Activated B cell treated with CpG ODN at 0.5 μM for 24 hours (primary cell): ENCODE measurements at places on chromosomes 4 and X.

DNA sequence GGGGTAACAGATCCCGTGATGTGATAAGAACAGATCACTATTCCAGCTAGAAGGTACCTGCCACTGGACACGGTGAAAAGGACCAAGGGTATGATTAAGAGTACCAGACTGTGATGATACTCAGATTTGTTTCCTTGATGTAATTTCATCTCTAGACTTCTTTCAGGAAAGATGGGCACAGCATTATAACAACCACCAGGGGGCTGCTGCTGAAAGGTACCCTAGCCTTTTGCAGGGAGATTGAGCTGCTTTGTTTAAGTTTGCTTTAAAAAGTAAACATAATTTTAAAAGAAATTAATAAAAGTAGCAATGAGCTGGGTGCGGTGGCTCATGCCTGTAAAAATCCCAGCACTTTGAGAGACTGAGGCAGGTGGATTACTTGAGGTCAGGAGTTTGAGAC lies 145.4 kb downstream of the EMCN start:
- no peaks in the 10 kb centered on the region for H3K4me1 ChIP-seq
- no peak overlapping the region for H3K27ac ChIP-seq
- H3K36me3 ChIP-seq, result no peaks in the 10 kb centered on the region
- no peaks in the 10 kb centered on the region for H3K27me3 ChIP-seq

- H3K4me3 ChIP-seq, result no peak overlapping the region
- peaks cover 3% of the 10 kb centered on the region for H3K4me1 ChIP-seq
- peaks cover 9% of the 10 kb centered on the region for H3K27me3 ChIP-seq
- no peak for DNase-seq
Observed at GRCh38 chr4:7758476-7758875, 181.2 kb downstream of the AFAP1 start.

GRCh38 chr4:15756361-15756861 lies 21.7 kb upstream of the CD38 start:
- peaks cover 34% of the 10 kb centered on the region for H3K4me1 ChIP-seq
- no peaks in the 10 kb centered on the region for H3K27me3 ChIP-seq
- no peak overlapping the region for H3K27ac ChIP-seq
- no peak for DNase-seq
- peak overlapping the region; percentile 44 for H3K4me3 ChIP-seq

DNA sequence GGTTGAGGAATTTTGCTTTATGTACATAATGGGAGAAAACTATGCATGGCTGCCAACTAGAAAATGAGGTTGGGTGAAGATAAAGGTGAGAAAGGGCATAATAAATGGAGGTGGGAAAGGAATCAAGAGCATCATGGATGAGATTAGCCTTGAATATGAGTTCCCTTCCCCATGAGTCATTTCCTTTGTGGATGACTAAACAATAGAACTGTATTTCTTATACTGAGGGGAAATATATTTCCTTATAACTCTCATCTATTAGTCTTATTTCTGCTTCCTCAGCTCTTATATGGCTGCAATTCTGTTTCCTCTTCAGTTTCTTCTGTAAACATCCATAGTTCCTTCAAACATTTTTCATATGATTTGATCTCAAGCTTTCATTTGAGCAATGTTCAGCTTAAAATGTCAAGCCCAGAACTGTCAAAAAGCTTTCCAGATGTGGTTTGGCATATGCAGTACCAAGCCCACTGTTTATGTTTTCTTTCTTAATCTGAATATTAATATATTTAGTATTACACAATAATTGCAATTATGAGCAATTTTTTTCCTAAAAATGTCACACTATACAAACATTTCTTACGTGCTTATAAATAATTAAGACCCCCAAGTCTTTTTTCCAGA lies 100.7 kb upstream of the GRPR start:
- no peak overlapping the region for H3K27ac ChIP-seq
- no peaks in the 10 kb centered on the region for H3K27me3 ChIP-seq
- H3K36me3 ChIP-seq, result no peaks in the 10 kb centered on the region
- no peak overlapping the region for H3K4me3 ChIP-seq
- no peak for DNase-seq

GRCh38 chr4:138389976-138390685 lies 148.0 kb upstream of the SLC7A11 start:
- H3K4me1 ChIP-seq, result peaks cover 4% of the 10 kb centered on the region
- no peak overlapping the region for H3K4me3 ChIP-seq
- H3K27me3 ChIP-seq, result no peaks in the 10 kb centered on the region
- H3K27ac ChIP-seq, result no peak overlapping the region

DNA sequence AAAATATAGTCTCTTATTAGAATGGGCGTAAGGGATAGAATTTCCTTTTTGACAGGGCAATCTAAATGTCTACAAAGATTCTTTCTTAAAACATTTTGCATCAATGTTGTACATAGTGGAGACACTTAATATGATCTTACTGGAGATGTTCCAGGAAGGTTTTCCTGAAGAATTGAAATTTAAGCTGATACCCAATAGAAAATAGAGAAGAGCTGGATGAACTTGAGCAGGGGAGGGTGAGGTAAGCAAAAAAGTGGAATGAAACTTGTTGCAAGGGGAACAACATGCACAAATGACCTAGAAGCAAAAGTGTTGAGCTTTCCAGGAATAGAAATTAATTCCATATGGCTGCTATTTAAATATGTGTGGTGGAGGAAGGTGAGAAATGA lies 19.7 kb downstream of the SLAIN2 start:
- H3K4me3 ChIP-seq, result no peak overlapping the region
- no peaks in the 10 kb centered on the region for H3K27me3 ChIP-seq
- no peak overlapping the region for H3K27ac ChIP-seq
- H3K4me1 ChIP-seq, result peaks cover 16% of the 10 kb centered on the region
- DNase-seq, result no peak

- H3K4me1 ChIP-seq, result peaks cover 13% of the 10 kb centered on the region
- no peaks in the 10 kb centered on the region for H3K36me3 ChIP-seq
- H3K4me3 ChIP-seq, result no peak overlapping the region
- H3K27me3 ChIP-seq, result peaks cover 5% of the 10 kb centered on the region
Observed at GRCh38 chr4:110518889-110519490, 43.0 kb downstream of the ENPEP start.

DNA sequence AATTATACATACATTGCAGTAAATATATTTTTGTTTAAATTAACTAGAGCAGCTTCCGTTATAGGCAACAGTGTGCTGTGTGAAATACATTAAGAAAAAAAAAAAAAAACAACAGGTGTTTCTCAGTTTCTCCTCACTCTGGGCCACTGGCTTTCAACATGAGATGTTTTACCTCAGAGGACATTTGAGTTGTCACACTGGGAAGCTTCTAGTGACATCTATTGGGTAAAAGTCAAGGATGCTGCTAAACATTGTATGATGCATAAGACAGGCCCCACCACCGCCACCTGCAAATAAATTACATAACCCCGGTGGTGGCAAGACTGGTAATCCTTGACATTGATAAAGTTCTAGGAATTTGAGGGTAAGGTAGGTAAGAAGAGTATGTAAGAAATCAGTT lies 1512.2 kb downstream of the C4orf33 start:
- no peaks in the 10 kb centered on the region for H3K4me1 ChIP-seq
- no peaks in the 10 kb centered on the region for H3K27me3 ChIP-seq
- no peak overlapping the region for H3K4me3 ChIP-seq
- DNase-seq, result no peak
- no peak overlapping the region for H3K27ac ChIP-seq

- no peak overlapping the region for H3K27ac ChIP-seq
- no peaks in the 10 kb centered on the region for H3K4me1 ChIP-seq
- H3K4me3 ChIP-seq, result no peak overlapping the region
- no peaks in the 10 kb centered on the region for H3K36me3 ChIP-seq
- no peak for DNase-seq
- H3K27me3 ChIP-seq, result no peaks in the 10 kb centered on the region
Observed at GRCh38 chr4:166662266-166662843, 571.9 kb downstream of the SPOCK3 start.
